Hematopoietic multipotent progenitor cell treated with erythropoietin and hydrocortisone succinate and interleukin-3 and kit ligand, for 6 days (in vitro differentiated cells): ENCODE measurements at places on chromosomes 5 and 9.

- DNase-seq, result no peak
Observed at GRCh38 chr9:110742741-110743371, 74.3 kb downstream of the MUSK start.

DNA sequence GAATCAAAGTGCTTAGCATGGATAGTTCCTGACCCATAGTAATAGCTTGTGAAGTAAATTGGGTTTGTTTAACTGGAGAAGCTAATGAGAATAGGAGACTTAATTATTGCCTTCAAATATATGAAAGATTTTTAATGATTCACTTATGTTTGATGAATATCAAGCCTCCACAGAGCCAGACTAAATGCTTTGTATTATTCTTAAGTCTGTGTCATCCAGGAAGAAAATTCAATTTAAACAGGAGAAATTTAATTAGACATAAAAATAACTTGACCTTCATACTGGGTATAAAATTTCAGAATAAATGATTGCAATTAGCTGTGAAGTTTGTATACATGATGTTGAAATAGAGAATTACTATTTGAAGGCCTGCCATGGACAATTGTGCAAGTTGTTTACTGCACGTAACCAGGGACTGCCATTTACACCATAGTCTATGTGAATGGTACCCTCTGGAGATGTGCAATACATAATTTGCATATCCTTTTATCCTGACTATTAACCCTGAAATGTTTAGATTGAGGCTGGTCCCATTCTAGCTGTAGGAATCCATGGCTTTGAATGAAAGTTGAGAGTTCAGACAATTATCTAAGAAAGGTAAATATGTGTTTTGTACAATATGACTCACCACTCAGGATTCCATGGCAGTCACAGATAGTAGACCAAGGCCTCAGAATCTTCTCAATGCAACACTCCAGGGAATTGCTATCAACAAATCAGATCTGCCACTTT is 133.5 kb upstream of the IL12B start:
- DNase-seq, result no peak

- DNase-seq, result no peak
Observed at GRCh38 chr5:139908749-139909148, 113.1 kb downstream of the PSD2 start.

GRCh38 chr9:116133163-116133562 is 20.4 kb upstream of the PAPPA start:
- DNase-seq, result no peak

GRCh38 chr9:38727497-38728001 is 7.6 kb upstream of the FAM240B start:
- peak; percentile 26 for DNase-seq

GRCh38 chr9:97848480-97849237 is 4.4 kb upstream of the FOXE1 start:
- no peak for DNase-seq

- no peak for DNase-seq
Observed at GRCh38 chr5:53871775-53872174, 311.3 kb downstream of the NDUFS4 start.

DNA sequence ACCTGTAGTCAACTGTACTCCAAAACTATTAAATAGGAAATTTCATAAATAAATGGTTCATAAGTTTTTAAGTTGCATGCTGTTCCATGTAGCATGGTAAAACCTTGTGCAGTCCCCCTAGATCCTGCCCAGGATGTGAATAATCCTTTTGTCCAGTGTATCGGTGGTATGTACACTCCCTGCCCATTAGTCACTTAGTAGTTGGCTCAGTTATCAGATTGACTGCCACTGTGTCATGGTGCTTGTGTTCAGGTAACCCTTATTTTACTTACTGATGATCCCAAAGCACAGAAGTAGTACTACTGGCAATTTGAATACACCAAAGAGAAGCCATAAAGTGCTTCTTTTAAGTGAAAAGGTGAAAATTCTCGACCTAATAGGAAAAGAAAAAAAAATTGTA is 134.2 kb downstream of the RNF180 start:
- DNase-seq, result no peak

GRCh38 chr5:133457439-133458355 is 154.6 kb downstream of the FSTL4 start:
- DNase-seq, result peak; percentile 54

DNA sequence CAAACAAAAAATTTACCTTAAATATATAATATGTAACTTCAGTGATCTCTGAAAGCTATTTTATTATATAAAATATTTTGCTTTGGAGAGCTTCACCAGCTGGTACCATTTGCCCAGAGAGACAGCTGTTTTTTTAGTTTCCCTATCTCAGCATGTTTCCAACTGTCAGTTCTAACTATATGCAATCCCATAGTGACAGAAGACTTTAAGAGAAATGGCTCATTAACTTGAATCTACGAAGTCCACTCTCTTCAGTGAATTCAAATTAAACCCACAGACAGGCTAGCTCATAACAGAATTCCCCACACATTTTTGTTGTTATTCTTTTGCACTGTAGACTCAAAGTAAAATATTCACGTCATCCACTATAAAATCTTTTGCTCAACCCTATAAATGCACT is 251.8 kb upstream of the POU5F2 start:
- no peak for DNase-seq
